ENCODE measurements at places on chromosomes 6 and 20.

DNA sequence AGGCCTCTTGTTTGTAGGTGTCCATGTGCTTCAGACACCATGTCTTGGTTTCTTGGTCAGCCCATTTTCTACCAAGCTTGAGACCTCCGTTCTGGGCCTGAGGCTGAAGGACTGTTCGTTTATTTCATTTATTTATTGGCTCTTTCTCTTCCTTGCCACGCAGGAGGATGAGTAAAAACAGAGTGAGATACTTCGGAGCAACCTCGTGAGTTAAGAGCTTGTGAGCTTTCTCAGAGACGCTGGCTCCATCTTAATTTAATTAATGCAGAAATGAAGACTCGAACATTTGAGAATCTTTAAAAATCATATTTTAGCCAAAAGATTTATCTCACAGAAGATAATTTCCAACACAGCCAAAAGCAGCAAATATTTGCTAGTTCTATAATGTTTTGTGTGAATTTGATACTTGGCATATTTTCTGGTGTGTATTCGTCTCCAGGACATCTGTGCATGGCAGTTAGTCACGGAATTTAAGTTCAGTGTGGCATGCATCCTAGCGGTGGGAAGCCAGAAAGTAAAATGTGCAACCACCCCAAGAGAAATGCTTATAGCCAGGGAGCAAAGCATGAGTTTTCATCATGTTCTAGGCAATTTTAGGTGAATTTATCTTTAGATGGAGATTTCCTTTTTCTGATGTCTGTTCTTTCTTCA is 76.0 kb downstream of the THBS2 start:
- DNase-seq = no peak

DNA sequence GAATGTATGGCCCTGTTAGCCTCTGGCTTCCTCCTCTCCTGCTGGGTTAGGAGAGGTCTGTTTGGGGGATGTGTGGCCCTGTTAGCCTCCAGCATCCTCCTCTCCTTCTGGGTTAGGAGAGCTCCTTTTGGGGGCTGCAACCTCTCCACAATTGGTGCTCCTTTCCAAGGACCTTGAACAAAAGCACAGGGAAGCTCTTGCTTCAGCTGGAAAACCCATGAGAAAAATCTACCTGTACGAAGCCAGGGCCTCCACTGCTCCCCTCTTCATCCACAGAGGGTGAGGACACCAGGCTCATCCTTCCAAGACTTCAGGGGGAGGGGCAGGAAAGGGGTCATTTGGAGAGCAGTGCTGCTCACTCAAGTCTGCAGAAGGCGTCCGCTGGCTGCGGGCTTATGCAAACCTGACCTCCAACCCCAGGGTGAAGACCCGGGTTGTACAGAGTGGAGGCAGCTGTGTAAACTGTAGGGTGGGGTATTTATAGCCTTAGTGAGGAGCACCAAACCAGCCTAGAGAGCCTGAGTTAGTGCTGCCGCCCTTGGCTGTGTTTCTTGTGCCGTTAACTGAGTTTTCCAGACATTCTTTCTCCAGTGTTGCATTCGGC is 62.1 kb downstream of the SLC24A3 start:
- no peak for DNase-seq

GRCh38 chr6:16184129-16184528 is 54.3 kb upstream of the GMPR start:
- DNase-seq = peak; percentile 73

DNA sequence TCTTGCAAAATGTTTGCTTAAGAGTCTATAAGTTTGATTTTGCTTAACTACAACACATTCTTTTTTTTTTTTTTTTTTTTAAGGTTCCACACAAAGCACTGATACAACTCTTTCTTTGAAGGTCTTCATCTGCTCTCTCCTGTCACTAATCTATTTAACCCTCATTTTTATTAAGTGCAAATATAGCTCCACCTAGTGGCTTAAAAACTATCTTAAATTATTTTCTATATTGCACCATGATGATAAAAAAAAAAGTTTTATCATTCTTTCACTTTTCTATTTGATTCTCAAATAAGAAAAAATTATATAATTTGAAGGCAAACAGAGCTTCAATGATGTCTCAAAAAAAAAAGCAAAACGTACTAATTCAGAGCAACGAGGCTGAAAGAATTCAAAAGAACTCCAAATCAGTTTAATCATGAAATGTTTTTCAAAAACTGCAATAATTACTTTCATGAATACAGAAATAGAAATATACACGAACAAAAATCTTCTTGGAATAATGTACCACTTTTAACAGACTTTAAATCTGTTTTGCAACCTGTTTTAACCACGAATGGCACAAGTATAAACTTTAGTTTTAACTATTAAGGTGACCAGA is 12.8 kb downstream of the ESF1 start:
- peak; percentile 60 for DNase-seq

- no peak for DNase-seq
Measured at GRCh38 chr6:39327507-39327906, 5.0 kb upstream of the KCNK16 start.

Data from NCI-H69 (cell line).